NCI-H510A (cell line): ENCODE measurements at places on chromosomes 13 and 19.

GRCh38 chr19:30551271-30551670 lies 179.1 kb downstream of the ZNF536 start:
- no peak for DNase-seq

- no peak for DNase-seq
Measured at GRCh38 chr19:10122045-10122444, 2.3 kb upstream of the EIF3G start.

DNA sequence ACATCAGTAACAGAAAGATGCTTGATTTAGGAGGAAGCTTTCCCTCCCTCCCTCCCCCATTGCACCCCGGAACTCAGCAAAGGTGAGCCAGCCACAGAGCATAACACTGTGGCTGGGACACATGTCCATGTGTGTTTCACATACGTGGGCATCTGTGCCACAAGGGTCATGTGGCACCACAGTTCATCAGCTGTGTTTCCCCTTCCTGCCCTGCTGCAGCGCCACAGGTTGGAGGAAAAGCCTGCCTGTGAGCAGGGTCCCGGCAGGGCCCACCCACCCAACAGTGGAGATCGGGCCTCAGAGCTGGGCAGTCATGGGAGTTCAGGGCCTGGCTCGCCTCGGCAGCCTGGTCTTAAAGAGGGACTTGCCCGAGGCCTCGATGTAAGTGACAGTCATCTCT lies 2.8 kb downstream of the ACP5 start:
- no peak for DNase-seq

- no peak for DNase-seq
Measured at GRCh38 chr13:20193907-20194631, 1.3 kb upstream of the GJB2 start.

DNA sequence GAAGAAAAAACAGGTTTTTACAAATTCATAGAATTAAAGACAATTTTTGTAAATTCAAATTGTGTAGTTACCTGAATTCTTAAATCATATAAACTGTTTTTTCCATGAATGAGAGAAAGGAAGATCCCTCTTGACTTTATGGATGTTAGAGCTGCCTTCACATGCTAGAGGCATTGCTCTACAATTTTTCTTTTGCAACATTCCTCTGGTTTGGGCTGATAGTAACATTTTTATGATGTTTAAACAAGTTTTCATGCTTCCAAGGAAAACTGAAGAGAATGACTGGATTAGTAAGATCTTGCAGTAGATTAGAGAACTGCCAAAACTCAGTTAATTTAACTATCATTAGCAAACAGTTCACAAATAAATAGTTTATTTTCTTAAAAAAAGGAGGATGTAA lies 250.6 kb downstream of the GPC6 start:
- no peak for DNase-seq

GRCh38 chr19:2016041-2016807 lies 710 bp upstream of the BTBD2 start:
- peak; percentile 37 for DNase-seq

DNA sequence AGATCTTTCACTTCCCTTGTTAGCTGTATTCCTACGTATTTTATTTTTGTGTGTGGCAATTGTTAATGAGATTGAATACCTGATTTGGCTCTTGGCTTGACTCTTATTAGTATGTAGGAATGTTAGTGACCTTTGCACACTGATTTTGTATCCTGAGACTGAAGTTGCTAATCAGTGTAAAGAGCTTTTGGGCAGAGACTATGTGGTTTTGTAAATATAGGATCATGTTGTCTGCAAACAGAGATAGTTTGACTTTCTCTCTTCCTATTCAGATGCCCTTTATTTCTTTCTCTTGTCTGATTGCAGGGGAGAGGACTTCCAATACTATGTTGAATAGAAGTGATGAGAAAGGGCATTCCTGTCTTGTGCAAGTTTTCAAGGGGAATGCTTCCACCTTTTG lies 160.3 kb upstream of the PCDH20 start:
- DNase-seq, result no peak

DNA sequence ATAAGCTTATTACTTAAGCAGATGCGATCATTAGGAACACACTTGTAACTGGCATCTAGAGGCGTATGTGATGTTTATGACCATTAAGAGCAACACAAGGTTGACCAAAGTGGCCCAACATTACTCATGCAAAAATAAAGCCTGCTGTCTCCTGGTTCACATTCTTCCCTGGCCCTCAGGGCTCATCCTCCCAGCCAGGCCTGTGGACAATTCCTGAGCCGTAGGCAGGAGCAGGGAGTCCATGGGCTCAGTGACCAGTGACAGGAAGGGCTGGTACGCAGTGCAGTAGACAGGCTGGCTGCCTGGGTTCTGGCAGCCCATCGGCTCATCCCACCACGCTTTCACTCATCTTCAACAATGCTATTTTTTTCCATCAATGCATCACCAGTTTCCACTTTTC lies 106.0 kb downstream of the STK24 start:
- DNase-seq, result no peak

DNA sequence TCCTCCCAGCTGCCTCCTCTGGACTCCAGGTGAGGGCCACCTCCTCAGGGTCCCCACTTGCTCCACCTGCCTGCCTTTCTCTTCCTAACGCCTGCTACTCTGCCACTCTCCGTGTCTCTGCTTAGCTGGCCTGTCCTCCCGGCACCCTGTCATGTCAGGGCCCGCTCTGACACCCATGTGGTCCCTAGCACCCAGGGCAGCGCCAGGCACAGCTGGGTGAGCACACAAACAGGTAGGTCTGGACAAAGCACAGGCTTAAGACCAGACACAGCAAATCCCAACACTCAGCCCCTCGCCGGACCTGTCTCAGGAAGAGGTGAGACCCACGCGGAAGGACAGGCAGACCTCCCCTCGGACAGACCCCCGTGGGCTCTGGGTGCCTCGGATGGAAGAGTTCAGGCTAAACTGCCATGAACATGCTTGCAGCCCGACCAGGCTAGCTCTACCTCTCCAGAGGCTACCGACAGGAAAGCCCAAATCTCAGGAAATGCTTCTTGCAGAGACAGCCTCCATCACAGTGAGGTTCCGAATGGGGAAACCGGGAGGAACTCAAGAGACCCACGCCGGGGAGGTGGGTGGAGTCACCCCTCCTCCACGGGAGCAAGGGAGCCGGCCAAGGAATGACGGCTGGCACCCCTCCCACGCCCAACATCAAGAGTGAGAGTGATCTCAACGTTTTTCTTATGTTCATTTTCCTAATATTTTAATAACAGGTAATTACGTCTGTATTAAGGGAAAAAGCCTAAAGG lies 12.5 kb downstream of the ZNF787 start:
- DNase-seq, result no peak

- no peak for DNase-seq
Measured at GRCh38 chr13:93151277-93151676, 75.3 kb upstream of the GPC6 start.

- DNase-seq, result peak; percentile 87
Measured at GRCh38 chr19:2032296-2032941, 16.9 kb upstream of the BTBD2 start.

DNA sequence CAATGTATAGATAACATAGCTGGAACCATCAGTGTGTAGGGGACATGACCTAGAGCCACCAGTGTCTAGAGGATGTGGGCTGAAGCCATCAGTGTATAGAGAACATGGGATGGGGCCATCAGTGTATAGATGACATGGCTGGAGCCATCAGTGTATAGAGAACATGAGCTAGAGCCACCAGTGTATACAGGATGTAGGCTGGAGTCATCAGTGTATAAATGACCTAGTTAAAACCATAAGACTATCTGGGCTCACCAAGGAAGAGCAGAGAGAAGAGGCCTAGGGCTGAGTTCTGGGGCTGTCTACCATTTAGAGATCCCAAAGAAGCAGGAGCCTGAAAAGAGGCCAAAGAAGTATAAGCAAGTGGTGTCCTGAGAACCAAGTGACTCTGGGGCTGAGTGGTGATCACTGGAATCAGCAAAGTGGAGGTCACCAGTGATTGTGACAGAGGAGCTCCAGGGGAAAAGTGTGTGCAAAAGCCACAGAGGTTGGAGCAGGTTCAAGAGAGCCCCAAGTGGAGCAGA lies 41.0 kb downstream of the RFX2 start:
- no peak for DNase-seq

GRCh38 chr13:38361542-38362262 lies 12.1 kb downstream of the UFM1 start:
- no peak for DNase-seq

- DNase-seq, result no peak
Measured at GRCh38 chr19:5172859-5173630, 167.6 kb downstream of the PTPRS start.

- DNase-seq, result no peak
Measured at GRCh38 chr13:42656958-42657357, 83.0 kb downstream of the TNFSF11 start.

GRCh38 chr19:58325311-58326022 lies 1.3 kb upstream of the ZSCAN22 start:
- no peak for DNase-seq

- DNase-seq, result no peak
Measured at GRCh38 chr13:24212674-24213073, 52.2 kb downstream of the SPATA13 start.

- DNase-seq, result no peak
Measured at GRCh38 chr13:98476538-98476966, 100.4 kb downstream of the STK24 start.

DNA sequence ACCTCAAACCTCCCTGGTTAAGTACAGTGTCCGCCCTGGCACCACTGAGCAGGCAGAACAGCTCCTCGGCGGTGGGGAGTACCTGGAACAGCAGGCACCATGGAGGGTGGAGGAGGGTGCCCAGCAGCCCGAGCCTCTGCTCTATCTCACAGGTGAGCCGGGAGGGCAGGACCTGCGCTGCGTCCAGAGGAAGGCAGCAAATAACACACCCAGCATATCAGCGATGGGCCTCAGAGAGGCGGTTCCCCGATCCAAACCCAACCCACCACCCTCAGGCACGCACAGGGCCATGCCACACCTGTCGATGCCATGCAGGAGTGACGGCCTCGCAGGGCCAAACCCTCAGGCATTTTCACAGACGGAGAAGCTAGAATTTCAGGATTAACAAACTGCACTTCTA lies 11.8 kb downstream of the PEPD start:
- DNase-seq, result no peak

- no peak for DNase-seq
Measured at GRCh38 chr13:38417241-38417640, 67.6 kb downstream of the UFM1 start.
